ENCODE measurements at places on chromosomes 7 and 10. TPM values are rescaled to one million over a fixed set of nuclear protein-coding genes. Genes with fewer than 3 reads are reported as not detected.

GRCh38 chr10:25815999-25816768, 117.8 kb upstream of the MYO3A start:
- DNase-seq = no peak

DNA sequence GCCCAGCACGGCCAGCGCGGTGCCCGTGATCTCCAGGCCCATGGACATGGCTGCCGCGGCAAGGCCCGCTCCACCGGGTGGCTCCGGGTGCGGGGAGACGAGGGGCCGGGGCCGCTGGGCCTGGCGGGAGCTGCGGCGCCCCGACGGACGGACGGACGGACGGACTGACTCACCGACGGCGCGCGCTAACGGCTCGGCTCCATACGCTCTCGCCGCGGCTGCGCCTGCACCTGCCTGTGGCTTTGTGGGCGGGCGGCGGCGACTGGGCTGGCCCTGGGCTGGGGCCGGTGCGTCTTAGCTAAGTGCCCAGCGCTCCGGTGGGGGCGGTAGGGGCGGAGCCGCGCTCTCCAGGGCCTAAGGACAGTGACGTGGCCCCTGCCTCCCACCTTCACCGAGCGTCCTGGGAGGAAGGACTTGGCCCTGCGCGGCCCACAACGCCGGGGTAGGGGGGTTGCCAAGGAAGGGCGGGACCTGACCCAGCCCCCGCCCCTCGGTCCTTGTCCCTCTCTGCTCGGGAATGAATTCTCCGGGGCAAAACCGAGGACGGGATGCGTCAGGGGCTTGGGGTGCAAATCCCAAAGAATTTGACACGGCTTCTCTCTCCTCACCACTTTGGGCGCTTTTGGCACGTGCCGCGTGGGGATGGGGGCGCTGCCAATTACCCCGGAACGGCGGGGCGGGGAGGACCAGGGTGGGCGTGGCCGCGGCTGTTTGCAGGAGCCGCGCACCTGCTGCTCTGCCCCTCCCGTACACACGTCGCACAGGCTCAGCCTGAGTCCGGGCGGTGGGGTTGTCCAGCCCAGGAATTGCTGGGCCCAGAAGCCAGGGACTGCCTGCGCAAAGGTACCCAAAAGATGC, at the start of gene CLDN3:
CLDN3 (minus strand) TSS at position 269 of the 858 bp plus-strand sequence; CDS start at position 48, 221 bp downstream.
- DNase-seq = peak; percentile 89

DNA sequence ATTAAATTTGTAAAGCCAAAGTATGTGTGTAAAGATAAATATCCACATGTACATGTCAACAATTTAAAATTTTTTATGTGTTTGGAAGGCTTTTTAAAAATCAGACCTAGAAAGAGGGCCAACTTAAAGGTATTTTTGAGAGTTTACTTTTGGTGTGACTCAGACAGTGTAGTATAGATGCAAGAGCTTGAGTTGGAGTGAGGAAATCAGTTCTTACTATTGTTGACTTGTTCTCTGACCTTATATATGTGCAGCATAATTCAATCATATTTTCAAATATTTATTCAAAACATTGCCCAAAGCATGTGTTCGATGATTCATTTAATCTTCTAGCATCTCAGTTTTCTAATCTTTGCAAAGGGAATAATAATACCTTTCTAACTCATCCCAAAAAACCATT, 243.7 kb upstream of the PRKCQ start:
- no peak for DNase-seq

DNA sequence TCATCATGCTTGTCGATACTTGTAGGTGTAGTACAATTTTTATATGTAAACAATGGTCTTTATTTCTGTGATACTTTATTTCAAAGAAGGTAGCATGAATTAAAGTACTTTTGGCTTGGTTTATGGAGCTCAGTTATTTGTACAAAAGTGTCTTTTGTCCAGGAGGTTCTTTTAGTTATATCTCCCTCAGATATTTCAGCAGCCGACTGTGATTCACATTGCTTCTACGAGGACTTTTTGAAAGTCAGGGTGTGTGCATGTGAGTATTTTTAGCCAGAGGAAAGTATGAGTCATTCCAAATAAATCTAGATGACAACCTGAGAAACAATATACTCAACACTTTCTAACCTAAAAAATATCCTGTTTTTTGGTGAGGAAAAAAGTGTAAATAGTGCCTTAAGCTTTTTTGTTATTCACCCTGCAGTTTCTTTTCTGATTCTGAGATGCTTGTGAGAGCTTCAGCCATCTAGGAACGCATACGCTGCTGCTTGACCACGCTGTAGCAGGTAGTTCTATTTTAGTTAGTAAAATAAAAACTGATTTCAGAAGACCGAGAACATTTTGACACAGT, 595 bp upstream of the SUN1 start:
- DNase-seq = no peak

GRCh38 chr7:127391591-127392181, 822 bp downstream of the ZNF800 start:
- peak; percentile 7 for DNase-seq

DNA sequence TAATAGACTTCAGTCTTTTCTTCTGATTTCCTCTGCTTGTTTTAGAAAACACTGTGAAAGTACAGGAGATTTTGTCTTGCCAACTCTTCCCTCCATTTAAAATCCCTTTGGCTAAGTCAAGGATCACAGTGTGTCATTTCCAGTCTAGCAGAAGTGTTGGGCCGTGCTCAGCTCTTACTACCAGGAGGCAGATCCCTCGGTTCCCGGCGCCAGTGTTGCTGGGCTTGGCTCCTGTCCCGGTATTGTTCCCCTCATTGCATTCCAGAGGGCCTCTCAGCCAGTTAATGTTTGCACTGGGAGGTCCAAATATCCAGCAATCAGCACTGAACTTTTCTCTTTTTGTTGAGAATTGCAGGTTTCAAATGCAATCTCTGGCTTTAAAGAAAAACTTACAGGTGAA, 612.1 kb upstream of the MGMT start:
- peak; percentile 4 for DNase-seq

DNA sequence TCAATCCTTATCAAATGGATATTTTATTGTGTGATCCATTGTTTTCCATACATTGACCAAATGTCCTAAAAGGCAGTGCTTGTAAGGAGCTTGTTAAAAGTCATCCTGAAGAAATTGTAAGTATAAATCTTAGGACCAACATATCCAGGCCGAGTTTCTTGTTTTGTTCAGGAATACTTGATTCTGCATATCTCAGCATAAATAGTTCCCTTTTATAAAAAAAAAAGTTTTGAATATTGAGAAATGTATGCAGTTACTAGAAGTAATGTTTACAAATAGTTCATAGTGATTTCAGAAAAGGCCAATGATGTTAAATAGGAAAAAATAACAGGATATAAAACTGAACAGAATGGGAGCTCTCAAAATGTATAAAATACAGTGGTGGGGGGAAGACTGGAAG, 6.6 kb downstream of the GRID1 start:
- no peak for DNase-seq

DNA sequence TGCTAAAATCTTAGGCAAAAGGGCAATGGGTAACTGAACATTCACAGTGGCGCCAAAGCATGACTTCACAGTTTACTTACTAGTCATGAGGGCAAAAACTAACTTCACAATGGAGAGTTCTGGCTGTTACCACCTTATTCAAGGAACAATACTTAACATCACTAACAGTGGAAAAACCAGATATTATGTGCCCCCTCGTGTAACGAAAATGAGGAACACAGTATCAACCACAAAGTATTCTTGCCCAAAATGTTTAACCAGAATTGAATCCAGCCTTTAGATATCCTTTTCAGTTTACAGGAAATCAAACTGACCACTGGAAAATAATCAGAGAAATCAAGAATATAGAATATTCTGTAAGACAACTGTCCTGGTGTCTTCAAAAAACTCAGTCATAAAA, 9.5 kb downstream of the C7orf25 start:
- no peak for DNase-seq

- no peak for DNase-seq
Observed at GRCh38 chr10:84097787-84098353, 41.4 kb upstream of the GHITM start.

- DNase-seq = no peak
Observed at GRCh38 chr10:32109603-32110002, 53.4 kb upstream of the KIF5B start.

DNA sequence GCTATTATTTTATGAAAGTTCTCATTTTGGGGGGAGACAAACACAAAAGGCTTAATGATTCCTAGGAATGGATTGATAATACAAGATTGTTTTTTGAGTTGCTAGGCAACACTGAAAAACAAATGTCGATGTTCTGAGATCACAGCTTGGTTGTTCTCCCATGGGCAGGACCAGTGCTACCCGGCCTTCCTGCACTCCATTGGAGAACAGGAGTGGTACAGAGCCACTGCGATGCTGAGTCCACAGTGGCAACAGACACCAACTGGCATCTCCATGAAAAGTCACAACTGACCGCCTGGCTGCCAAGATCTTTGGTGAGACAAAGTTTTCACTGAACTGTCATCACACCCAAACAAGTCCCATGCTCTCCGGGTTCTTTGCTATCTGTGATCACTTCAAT, 68.9 kb upstream of the NMT2 start:
- no peak for DNase-seq

DNA sequence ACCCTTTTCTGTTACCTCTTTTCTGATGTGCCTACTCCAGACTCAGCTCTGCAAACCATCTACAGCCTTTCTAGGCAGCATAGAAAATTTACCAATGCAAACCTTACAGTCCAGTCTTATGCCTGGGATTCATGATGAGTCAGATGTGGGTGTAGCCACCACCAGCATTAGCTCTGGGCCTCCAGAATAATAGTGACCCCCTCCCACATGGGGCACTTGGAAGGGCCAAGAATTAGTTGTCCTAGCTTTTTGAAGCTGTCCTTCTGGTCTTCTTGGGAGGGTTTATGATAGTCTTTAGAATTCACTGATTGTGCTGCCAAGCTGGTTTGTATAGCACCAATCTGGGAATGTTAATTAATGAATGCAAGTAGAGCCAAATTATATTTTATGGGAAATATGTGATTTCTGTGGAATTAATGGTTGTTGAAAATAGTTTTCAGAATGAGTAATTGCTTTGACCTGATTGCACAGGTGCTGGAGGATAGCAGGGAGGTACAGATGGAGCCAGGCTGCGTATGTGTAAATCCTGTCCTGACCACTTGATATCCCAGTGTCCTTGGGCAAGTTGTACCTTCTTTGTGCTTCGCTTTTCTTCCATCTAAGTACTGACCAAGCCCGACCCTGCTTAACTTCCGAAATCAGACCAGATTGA, 94.8 kb downstream of the CPED1 start:
- DNase-seq = no peak

DNA sequence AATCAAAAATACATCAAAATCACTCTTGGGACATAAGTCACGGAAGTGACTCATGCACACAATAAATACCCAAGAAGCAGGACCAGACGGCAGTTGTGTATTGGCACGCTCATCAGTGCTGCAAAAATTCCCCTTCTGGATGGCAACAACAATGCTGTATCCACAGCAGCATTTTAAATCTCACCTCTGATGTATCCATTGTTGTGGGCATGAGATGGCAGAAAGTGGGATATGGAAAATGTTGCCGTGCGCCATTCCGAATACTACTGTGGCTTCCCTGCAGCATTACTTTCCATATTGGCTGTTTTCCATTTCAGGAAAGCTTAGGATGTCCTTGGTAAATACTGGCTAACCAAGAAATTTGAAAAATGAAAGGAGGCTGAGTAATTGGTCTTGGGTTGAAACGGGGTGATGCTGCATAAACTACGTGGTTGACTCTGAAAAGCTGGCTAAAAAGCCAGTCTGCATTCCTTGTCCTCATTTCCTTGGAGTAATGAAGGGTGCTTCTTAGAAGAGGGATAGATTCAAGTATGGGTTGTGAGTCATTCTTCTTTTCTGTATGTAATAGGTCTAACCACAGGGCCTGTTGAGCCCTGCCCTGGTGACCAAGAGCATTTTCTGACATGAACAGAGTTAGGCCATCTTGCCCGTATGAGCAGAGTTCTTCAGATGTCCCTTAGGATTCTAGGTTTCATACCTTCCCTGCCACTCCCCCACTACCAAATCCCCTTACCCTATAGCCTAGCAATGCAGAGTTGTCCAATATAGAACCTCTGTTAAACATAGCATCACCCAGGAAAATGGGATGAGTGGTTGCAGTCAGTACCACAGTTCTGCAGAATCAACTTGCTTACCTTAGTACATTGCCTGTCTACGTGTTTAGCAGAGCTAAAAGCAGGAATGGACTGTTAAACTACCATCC, 36.3 kb upstream of the TOMM7 start:
- DNase-seq = no peak

DNA sequence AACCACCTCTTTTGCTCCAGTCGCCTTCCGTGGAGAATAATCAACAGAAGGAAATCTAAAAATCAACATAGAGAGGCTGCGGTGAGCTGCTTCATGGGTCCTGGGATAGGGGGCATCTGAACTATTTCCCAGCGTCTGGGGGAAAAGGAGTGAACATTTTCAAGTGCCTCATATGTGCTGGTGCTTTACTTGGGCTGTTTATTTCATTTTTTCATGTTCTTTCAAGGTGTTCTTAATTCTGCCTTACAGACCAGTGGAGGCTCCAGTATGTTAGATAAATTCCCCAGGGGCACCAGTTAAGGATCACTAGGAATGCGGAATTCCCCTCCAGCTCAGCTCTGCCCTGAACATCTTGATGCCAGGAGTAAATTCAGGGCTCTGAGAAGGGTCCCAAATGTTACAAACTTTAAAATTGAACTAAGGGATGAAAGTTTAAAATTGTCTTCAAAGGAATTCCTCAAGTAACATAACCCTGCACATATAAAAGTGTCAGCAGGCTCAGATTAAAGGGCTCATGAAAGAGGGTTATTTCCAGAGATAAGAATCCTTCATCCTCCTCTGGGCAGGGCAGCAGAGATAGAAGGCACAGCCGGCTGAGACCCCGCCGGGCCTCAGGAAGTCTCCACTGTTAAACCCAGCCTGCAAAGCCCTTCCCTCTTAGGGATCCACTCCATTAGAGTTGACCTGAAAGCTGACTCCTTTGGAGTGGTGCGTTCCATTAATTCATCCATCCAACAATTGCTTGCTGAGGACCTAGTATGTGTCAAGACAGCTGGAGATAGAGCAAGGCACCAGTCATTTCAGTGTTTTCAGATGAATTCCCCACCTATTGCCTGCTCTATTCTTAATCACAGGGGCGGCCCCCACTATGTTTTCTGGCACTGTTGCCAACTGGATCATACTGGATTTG, 345.8 kb downstream of the KCNMA1 start:
- no peak for DNase-seq

GRCh38 chr10:31317652-31318381, 1.2 kb upstream of the ZEB1 start:
- DNase-seq = no peak

DENND11 gene
- total RNA-seq = 48.6 TPM

OR2A42 gene
- 0.45 TPM for total RNA-seq

CCM2 gene
- 18.8 TPM for total RNA-seq

DPYSL4 gene
- total RNA-seq = 44.5 TPM

HOXA5 gene
- total RNA-seq = not detected

CLRN3 gene
- total RNA-seq = 0.27 TPM

HTR5A gene
- 2.1 TPM for total RNA-seq

POM121 gene
- 9.3 TPM for total RNA-seq

NKX6-2 gene
- total RNA-seq = not detected
